ENCODE measurements at places on chromosomes 16 and 17.
A peak's percentile ranks its signal among the peaks of the same experiment; 100 is the strongest.

DNA sequence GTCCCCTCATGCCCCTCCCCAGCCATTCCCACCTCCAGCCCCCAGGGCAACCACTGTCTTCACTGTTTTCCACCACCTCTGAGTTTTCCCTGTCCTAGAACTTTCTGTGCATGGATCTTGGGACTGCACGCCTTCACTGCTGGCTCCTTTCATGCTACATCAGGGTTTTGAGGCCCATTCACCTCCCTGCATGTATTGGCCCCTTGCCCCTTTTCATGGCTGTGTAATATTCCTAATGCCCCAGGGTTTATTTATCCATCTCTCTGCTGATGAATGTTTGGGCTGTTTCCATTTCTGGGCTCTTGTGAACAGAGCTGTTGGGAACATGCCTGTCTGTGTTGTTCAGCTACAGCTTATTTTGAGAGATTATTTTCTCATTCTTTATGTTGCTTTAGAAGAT lies 205.0 kb downstream of the RBFOX3 start:
- no peak for DNase-seq

GRCh38 chr16:73337373-73338296 lies 289.7 kb upstream of the ZFHX3 start:
- no peak for DNase-seq

- peak; percentile 65 for DNase-seq
Observed at GRCh38 chr16:17318238-17318637, 152.5 kb downstream of the XYLT1 start.

DNA sequence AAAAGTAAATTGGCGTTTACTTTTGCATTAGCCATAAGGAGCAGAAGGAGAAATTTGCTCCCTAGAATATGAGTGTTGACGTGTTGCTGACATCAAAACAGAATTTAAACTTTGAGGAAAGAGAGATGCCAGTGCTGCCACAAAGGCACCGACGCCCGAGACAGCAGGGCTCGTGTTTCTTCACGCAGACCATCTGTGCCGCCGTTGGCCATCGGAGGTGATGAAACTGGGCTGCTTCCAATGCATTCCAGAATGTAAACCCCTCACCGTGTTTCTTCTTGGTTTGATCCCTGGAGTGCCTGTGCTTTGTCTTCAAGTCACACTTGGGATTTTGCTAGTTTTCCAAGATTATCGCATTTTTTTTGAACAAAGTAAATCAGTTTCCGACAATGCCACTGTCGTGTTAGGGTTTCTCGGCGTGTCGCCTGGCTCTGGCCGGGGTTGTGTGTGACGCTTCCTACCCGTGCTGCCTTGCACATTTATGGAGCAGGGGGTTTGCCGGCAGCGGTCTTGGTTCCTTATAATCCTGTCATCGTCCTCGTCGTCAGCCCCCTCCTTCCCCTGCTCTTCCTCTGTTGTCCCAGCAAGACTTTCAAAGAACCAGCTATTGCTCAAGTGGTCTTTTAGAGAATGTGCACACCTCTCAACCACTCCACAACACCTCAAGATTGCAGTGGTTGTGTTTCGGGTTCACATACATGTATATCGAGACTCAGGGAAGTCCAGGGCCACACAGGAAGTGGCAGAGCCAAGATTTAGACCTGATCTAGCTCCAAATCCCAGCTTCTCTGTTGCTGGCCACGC lies 103.9 kb downstream of the METRNL start:
- DNase-seq, result no peak
